ENCODE measurements at places on chromosomes 1 and 21.

DNA sequence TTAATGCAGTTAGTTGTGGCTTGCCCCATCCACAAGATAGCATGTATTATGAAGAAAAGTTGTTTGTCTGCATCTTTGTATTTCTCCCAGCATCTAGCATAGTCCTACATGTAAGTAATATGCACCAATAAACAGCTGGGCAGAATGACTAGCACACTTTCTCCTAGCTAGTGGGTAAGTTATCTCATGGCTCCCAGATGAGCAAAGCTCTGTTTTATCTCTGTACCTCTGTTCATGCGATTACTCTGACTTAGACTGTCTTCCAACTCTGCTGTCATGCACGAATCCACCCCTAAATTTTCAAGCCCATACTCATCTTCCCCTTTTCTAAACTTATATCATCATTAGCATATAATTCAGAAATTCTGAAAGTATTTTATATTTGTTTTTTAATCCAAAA is 37.5 kb upstream of the KCTD3 start:
- DNase-seq = no peak

DNA sequence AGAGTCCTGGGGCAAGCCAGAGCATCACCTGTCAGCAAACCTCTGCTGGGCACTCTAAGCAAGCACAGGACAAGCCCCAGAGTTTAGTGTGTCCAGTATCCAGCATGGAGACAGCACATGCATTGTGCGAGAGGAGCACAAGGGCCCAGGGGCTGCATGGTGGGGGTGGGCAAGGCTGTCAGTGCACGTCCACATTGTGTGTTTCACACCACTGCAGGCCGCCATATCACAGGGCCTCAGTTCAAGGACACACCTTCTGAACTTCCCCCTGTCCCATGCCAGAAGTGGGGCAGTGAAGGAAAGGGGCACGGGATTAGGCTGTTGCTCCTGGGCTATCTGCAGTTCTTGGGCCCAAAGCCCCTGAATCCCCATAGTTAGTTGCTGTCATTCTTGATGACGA is 782 bp upstream of the TSTD1 start:
- DNase-seq = no peak

GRCh38 chr21:34020983-34021553 is 52.3 kb upstream of the MRPS6 start:
- no peak for DNase-seq

- DNase-seq = peak; percentile 24
These were observed 101.2 kb downstream of the LAMC2 start for GRCh38 chr1:183287191-183287675.

GRCh38 chr1:22363403-22364325 is 88.0 kb upstream of the ZBTB40 start:
- no peak for DNase-seq

Measured in GM03348 (cell line).